A673 (cell line): ENCODE measurements at places on chromosomes 7 and 10.

DNA sequence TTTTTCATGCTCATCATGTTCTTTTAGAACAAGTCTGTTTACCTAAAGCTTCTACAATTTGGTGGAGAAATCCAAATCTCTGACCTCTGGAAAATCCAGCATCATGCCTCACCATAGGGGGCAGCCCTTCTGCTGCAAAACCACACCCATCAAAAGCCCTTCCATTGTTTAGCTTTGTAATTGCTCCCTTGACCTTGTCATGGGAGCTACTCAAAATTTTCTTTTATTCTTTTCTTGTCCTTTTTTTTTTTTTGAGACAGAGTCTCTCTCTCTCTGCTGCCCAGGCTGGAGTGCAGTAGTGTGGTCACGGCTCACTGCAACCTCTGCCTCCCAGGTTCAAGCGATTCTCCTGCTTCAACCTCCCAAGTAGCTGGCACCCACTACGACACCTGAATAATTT, 234.4 kb downstream of the NEBL start:
- DNase-seq: no peak

- no peak for DNase-seq
Measured at GRCh38 chr10:120841522-120842189, 9.5 kb upstream of the WDR11 start.

DNA sequence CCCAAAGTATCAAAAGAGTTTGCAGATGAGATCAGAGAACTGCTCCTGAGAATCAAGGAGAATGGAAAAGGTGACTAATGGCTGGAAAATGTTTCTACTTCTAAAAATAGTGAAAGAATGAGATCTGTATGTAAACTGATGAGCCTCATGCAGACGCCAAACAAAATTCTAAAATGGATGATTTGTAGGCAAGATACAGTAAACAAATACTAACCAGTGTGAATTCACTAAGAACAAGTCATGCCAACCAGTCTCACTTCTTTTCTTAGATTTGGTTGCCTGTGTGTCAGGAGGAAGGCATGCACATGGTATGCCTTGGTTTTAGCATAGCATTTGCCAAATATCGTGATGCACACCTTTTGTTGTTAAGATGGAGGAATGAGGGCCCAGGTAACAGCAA, 94.9 kb upstream of the PIK3CG start:
- DNase-seq: no peak

DNA sequence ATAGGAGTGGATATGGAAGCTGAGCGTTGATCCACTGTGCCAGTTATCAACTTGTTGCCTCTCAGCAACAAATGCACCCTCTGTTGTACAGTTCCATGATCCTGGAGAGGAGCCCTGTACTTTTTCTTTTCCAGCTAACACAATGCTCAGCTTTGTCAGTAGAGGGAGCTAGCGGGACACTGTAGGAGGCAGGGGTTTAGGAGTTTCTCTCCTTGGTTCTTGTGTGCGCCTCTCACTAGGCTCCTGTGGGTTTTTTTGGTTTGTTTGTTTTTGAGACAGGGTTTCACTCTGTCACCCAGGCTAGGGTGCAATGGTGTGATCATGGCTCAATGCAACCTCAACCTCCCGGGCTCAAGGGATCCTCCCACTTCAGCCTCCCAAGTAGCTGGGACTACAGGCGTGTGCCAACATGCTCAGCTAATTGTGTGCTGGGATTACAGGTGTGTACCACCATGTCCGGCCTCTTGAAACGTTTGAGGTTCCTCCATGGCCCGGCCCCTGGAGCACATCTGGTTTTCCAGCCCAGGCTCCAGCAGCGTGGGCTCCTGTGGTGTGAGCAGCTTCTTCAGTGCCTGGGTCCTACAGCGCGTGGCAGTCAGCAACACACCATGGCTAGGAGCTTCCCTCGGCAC, 12.0 kb upstream of the MARVELD1 start:
- DNase-seq: peak; percentile 81
